WTC11 (cell line): ENCODE measurements at places on chromosomes 16 and 17. TPM values are rescaled to one million over a fixed set of nuclear protein-coding genes. Genes with fewer than 3 reads are reported as not detected.

Gene TCAP
- total RNA-seq, result 2.5 to 2.9 TPM (median 2.8 TPM) in 3 replicates

Gene GRB7
- total RNA-seq, result 42.4 to 48.5 TPM (median 44.0 TPM) in 3 replicates

Gene OR1D5
- total RNA-seq, result not detected in 3 replicates

Gene HSBP1
- total RNA-seq, result 197 to 237 TPM (median 229 TPM) in 3 replicates

Gene CES1
- 1.5 to 2.1 TPM (median 2.0 TPM) in 3 replicates for total RNA-seq

Gene GRAPL
- total RNA-seq, result 0.50 to 0.60 TPM (median 0.55 TPM) in 3 replicates

Gene NOTUM
- 1.2 to 1.9 TPM (median 1.7 TPM) in 3 replicates for total RNA-seq
